ENCODE measurements at places on chromosomes 2 and 18.

DNA sequence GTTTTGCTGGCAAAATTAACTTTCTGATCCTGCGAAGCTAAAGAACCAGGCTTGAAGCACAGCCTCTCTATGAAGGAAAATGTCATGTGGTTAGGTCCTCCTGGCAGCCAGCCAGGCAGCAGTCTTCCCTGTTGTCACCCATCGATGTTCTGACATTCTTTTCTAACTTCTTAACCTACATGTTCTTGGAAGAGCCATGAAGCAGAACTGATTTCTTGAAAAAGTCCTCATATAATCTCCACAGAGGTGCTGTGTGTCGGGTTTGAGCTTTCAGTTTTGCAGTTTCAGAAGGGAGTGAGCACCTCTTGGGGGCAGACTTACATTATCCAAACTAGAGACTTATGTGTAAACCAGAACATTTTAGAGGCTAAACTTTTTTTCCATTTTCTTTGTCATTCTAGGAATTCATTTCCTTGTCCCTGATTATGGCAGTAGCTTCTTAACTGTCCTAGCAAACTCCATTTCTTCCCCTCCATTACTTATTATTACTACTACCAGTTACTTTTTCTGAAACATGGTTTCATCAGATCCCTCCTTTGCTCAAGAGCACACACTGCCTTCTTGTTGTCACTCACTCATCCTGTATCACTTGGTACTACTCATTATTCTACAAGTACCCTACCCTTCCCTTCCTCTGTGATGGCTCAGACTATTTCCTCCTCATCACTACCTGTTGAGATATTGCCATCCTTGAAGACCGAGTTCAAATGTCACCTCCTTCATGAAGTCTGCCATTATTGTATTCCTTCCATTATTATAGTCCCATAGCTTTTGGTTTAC lies 31.1 kb downstream of the DOK1 start:
- no peak for DNase-seq

DNA sequence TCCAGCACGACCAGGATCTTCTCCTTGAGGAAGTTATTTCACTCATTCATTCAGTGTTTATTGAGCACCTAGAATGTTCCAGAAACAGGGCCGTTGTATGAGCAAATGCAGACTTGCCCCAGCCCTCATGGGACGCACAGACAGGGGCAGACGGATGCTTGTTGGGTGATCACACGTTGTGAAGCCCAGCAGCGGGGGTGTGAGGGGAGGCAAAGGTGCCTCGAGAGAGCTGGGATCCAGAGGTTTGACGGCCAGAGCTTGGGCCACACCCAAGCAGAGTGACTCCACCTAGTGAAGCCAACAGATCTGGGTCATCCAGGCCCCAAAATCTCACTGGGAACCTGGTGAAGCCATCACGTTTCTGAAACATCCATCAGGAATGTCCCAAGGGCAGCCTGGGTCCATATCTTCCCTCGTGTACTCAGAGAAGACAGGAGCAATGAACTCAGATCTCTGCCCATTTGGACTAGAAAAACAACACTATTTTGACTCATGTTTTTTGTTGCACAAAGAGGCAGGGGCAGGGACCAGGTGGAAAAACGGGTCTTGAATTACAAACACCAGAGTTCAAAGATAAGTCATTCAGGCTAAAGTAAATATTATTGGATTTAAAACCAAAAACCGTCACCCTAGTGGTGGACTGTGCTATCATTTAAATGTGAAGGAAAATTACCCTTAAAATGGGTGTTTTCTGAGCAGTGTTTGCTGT lies 54.9 kb upstream of the RBM44 start:
- no peak for DNase-seq

DNA sequence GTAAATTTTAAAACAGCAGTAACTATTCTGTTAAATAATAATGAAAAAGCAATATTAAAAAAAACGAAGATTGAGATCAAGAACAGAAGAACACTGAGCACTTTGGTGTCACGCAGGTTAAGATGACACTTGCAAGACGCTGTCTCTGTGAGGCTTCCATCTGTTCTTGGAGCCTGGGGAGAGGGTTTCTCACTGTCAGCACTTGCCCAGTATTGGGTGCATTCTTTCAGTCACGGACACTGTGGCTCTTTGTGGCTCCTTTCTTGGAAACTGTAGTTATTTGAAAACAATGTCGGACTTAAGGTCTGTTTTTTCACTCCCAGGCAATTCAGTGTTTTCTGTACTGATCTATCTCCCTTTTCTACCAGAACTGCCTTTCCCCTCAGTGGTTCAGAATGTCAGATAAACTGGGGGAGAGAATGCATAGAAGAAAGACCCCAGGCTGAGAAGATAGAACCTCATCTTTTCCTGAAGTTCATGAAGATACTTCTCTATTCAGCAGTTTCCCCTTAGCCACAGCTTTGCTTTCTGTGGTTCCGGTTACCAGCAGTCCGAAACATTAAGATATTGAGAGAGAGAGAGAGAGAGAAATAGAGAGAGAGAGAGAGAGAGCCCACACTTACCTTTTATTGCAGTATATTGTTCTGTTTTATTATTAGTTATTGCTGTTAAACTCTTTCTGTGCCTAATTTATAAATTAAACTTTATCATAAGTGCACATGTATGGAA lies 283.3 kb downstream of the DCDC2C start:
- DNase-seq = no peak

DNA sequence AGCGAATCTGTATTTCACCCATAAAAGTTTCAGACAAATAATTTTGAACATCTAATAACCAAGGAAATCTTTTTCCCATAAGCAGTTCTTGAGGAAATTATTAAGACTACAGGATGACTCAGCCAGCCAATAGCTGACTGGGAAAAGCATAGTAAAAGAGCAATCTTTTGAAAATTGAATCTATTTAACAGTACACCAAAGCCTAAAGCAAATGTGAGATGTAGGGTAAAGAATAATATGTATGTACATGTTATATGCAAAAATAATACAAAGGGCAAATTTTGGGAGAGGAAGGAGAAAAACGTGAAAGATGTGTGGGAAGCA lies 12.6 kb upstream of the KDSR start:
- no peak for DNase-seq

DNA sequence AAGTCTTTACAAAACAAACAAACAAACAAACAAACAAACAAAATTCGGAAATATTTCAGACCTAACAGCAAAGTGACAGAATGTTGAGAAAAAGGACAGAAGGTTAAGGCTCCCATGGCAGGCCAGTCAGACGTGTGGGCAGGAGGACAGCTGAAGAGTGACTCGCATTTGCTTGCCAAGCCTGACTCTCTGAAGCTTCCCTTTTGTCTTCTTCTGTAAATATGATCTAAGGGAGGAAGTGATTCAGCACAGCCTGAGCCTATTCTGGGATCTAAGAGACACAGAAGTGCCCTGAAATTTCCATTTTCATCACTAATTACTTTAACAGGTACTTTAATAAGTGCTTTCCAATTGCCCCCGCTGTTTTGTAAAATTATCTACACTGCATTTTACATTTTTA lies 134.0 kb upstream of the LYPD1 start:
- DNase-seq = peak; percentile 67

- no peak for DNase-seq
These were observed at the start of gene TET3 for GRCh38 chr2:73984203-73984921. Gene TET3 (plus strand): TSS chr2:73984910. CDS start chr2:73986404, 1,494 bp downstream.

GRCh38 chr2:76930056-76930744 lies 592.0 kb downstream of the LRRTM4 start:
- DNase-seq = no peak

GRCh38 chr2:20666304-20667150 lies at the start of gene GDF7:
Gene GDF7 (plus strand): TSS chr2:20667144. CDS start chr2:20667240, 96 bp downstream.
- DNase-seq = no peak

DNA sequence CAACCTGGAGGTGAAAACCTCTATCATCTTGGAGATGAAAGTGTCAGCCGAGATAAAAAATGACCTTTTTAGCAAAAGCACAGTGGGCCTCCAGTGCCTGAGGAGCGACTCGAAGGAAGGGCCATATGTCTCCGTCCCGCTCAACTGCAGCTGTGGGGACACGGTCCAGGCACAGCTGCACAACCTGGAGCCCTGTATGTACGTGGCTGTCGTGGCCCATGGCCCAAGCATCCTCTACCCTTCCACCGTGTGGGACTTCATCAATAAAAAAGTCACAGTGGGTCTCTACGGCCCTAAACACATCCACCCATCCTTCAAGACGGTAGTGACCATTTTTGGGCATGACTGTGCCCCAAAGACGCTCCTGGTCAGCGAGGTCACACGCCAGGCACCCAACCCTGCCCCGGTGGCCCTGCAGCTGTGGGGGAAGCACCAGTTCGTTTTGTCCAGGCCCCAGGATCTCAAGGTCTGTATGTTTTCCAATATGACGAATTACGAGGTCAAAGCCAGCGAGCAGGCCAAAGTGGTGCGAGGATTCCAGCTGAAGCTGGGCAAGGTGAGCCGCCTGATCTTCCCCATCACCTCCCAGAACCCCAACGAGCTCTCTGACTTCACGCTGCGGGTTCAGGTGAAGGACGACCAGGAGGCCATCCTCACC lies 90.2 kb downstream of the SH3BP4 start:
- DNase-seq = no peak

DNA sequence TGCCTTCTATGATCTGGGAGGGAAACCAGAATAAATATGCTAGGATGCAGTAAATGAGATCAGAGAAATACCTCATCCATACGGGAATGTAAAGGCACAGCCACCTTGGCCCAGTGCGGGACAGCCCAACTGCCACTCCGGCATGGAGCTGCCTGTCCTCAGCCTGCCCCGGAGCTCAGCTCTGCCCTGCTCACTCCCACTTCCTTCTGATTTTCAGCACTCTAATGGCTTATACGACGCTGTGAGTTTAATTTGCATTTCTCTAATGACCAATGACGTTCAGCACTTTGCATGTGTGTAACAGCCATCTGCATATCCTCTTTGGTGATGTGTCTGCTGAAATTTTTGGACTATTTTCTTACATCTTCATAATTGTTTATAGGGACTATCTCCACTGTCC lies 172.5 kb upstream of the RAB6C start:
- DNase-seq = no peak

DNA sequence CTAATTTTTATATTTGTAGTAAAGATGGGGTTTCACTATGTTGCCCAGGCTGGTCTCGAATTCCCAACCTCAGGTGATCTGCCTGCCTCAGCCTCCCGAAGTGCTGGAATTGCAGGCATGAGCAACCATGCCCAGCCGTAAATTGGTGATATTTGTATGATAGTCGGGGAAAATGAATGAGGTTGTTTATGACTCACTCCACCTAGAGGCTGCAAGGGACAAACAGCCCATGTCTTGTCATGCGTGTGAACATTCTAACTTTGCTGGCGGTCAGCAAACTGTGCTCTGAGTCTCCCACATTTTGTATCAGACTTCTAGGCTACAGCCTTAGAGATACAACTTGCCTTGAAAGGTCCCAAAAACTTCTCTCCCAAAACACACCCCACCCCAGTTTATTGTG lies 133.5 kb upstream of the DTNA start:
- DNase-seq = no peak

- no peak for DNase-seq
These were observed 59.1 kb upstream of the GALNT13 start for GRCh38 chr2:153812632-153813031.

DNA sequence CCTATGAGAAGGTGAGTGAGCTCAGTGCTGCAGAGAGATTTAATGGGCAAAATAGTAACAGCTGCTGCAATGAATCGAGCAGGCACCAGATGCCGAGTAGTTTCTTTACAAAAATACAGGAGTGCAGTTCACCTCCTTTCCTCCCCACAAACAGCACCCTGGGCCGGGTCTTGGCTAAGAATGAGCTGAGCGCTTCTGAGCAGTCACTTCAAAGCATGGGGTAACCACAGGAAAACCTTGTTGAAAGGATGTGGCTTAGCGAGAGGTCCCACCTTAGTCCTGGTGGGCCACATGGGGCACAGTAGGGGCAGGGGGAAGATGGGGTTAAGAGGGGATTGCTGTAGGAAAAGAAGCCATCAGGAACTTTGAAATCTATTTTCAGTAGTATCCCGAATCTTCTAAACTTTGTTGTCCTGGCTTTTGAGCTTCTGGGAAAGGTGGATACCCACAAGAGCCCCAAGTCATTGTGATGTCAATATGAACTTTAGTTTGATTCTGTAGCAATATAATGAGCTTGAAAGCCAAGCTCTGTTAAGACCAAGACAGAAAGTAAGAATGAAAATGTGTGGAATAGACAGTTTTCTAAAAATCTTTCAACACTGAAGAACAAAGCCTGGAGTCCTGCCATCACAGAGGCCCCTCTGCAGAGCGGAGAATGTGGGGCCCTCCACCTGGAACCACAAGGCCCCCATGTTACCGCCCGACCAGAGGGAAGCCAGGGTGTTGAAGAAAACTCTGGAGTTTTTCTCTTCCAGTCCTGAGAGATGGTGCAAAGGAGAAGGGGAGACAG lies 101.0 kb upstream of the ZNF236 start:
- no peak for DNase-seq

- no peak for DNase-seq
These were observed 159.5 kb upstream of the NDUFV2 start for GRCh38 chr18:8942909-8943545.

- DNase-seq = no peak
These were observed 56.7 kb downstream of the TNS1 start for GRCh38 chr2:217946051-217946450.

GRCh38 chr2:6927186-6927585 lies 10.0 kb downstream of the RNF144A start:
- peak; percentile 76 for DNase-seq

- DNase-seq = no peak
These were observed 113.8 kb upstream of the EPAS1 start for GRCh38 chr2:46183426-46183825.

GRCh38 chr2:1869987-1870386 lies 125.7 kb upstream of the PXDN start:
- DNase-seq = peak; percentile 92

- no peak for DNase-seq
These were observed 263.2 kb downstream of the EN1 start for GRCh38 chr2:118584062-118584749.

DNA sequence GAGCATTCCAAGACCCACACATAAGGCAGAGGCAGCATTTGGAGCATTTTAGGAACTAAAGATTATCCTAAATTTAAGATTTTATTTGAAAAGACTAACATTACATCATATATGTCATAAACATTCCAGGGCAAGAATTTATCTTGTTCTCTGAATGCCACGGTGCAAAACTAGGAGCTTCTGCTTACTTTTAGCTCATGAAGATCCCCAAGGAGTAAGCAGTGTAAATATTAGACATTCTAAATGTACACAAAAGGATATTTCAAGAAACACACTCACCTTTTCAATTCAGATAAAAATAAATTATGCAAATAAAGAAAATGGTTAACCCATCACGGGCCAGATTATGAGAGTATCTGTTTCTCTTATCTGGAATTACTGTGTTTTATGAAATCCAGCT lies 101.7 kb upstream of the ETAA1 start:
- no peak for DNase-seq
